Thoracic aorta (tissue), 2 donors: ENCODE measurements at places on chromosomes 4 and X.

- DNase-seq = no peak
These were observed 171.3 kb downstream of the SNCA start for GRCh38 chr4:89665662-89666061.

DNA sequence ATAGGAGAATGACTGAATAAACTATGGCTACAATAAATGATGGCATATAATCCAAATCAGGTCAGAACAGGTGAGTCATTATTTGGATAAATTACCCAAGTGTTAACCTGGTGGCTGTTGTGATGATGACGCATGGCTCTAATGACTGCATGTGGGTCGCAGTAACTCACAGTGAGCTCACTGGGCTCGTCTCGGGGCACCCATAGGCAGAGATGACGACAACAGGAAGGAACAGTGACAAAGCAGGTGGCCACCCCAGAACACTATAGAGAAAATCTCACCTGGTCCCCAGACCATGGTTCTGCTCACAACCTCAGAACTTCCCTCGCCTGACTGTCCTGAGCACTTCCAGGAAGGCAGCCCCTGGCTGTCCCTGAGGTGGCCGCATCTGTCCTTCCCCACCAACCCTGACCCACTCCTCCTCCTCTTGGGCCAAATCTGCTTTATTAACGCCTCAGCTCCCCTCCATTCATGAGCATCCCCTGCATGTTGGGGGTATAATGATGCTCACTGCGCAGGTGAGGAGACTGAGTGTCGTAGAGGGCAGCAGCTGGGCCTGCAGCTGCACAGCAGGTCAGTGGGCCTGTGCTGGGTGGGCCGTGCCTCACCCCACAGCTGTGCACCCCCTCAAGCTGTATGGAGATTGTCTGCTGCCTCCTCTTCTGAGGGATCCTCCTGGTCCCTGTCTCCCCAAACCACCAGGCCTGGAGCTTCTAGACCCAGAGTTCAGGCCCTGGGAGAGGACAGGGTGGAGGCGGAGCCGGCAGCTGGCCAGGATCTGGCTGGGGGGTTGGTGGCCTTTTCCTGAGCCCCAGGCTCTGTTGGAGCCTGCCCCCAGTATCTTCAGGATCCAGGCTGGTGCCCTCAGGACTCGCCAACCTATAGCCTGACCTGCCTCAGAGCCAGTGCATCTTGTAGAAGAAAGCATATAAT lies 30.9 kb upstream of the FAM156A start:
- DNase-seq = no peak

GRCh38 chr4:58477950-58478349 lies 1367.8 kb upstream of the IGFBP7 start:
- no peak for DNase-seq

DNA sequence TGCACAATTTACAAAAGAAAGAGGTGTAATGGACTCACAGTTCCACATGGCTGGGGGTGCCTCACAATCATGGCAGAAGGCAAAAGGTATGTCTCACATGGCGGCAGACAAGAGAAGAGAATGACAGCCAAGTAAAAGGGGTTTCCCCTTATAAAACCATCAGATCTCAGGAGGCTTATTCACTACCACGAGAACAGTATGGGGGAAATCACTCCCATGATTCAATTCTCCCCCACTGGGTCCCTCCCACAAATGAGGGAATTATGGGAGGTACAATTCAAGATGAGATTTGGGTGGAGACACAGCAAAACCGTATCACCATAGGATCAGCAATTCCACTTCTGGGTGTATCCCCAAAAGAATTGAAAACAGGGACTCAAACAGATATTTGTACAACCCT lies 97.5 kb upstream of the STX18 start:
- DNase-seq = no peak

DNA sequence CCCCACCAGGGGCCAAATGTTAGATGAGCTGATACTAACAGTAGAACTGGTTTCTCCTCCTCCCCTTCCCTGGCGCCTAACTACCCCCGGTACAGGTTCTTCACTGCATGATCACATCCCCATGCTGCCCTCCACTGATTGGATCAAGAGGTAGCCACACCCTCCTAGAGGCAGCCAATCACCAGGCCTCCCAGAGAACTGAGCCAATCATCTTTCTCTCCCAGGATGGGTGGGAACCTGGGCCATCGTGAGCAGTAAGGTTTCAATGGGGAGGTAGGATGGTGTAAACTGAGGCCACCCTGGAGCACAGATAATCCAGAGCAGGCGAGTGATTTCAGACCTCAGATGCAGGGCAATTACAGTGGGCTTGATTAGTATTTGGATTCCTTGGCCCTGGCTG lies 64.2 kb downstream of the PPP2R2C start:
- DNase-seq = no peak
